ENCODE measurements at places on chromosomes 7 and 10.

DNA sequence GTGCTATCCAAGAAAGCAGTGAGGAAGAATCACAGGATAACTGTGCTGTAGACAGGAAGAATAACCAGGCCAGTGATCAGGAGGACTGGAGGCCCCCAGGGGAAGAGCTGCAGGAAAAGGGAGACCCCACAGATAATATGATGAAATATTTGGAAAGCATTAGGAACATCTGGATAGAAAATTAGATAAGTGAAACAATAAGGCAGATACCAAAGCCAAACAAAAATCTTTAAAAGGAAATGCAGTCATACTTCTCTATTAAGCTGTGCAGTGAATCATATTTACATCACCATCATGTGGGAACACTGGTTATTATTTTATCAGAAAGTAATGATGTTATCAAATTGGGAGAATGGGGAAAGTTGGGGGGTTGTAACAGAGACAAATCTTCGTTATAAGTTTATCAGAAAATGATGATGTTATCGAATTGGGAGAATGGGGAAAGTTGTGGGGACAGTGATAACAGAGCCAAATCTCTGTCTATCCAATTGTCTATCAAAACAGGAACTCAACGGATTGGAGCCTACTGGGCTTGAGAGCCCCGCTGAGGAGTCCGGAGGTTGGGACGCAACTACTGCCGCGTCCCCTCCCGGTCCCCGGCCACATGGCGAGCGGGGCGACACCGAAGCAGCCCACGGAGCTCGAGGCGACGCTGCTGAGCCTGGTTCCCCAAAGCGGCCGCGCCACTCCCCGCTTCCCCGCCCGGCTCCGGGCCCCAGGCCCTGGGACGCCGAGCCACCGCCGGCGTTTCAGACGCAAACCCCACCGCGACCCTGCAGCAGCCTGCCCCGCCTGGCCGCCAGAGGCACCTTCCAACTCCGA is 14.0 kb upstream of the RALA start:
- DNase-seq: no peak

- no peak for DNase-seq
Measured at GRCh38 chr10:11208908-11209829, 191.5 kb downstream of the CELF2 start.

- no peak for DNase-seq
Measured at GRCh38 chr7:101125989-101126650, 784 bp upstream of the SERPINE1 start.

GRCh38 chr10:12741360-12741804 is 260.1 kb downstream of the CCDC3 start:
- no peak for DNase-seq

- peak; percentile 43 for DNase-seq
Measured at GRCh38 chr10:70578371-70578947, 24.1 kb downstream of the PRF1 start.

- DNase-seq: no peak
Measured at GRCh38 chr10:86536294-86536861, 14.8 kb upstream of the WAPL start.

- no peak for DNase-seq
Measured at GRCh38 chr10:29223326-29223725, 65.5 kb upstream of the LYZL1 start.

DNA sequence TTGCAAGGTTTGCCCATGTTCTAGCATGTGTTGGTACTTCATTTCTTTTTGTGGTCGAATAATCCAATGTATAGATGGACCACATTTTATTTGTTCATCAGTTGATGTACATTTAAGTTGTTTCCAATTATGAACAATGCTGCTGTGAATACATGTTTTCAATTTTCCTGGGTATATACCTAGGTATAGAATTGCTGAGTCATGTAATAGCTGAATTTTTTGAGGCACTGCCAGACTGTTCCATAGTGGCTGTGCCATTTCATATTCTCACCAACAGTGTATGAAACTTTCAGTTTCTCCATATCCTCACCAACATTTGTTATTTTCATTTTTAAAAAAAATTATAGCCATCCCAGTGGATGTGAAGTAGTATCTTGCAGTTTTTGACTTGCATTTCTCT is 90.5 kb downstream of the EZH2 start:
- DNase-seq: no peak

- no peak for DNase-seq
Measured at GRCh38 chr7:100543586-100543985, 4.6 kb downstream of the AGFG2 start.

- no peak for DNase-seq
Measured at GRCh38 chr7:87435546-87435945, 39.9 kb downstream of the ABCB4 start.

GRCh38 chr10:71700731-71701368 is 18.7 kb downstream of the C10orf105 start:
- DNase-seq: no peak

- DNase-seq: no peak
Measured at GRCh38 chr7:67635271-67635670, 638.6 kb downstream of the TYW1 start.

DNA sequence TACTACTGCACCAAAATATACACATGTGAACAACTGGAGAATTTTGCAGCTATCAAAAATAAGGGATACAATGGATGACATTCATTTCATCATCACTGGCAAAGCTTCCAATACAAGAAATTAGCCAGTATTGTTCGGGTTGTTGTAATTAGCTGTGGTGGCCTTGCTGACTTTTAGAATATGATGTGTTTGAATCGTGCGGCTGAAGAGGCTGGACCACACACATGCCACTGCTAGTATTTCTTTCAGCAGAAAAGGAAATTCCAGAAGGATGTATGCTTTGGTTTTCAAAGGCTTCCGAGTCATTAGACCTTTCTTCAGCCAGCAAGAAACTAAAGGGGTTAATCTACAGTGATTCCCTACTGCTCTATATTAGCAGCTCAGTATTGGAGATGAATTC is 16.6 kb downstream of the RPP38 start:
- no peak for DNase-seq

Data from stimulated activated CD8-positive, alpha-beta memory T cell treated with anti-CD3 and anti-CD28 coated beads, Interleukin-15, amount 100 ng/mL, for 1 hour (primary cell).